ENCODE measurements at places on chromosomes 13 and 19.

DNA sequence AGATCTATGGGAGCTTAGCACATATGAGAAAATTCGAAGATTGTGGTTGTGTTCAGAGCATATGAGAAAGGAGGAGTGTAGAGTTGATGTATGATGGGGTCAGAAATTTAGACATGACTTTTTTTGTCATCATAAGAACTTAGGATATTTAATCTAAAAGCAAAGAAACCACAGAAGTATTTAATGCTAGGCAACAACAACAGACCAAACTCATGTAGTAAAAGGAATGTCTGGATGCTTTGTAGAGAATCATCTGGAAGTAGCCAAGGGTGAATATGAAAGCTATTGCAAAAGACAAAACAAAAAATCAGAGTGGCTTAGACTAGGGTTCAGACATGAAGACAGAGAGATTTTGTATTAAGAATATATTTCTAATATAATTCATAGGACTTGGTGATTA, 190.3 kb downstream of the SLITRK1 start:
- DNase-seq = no peak

GRCh38 chr13:87872813-87873212, 201.6 kb downstream of the SLITRK5 start:
- no peak for DNase-seq

GRCh38 chr13:51551416-51551815, 32.8 kb upstream of the WDFY2 start:
- no peak for DNase-seq

- DNase-seq = no peak
Observed at GRCh38 chr19:51521781-51522180, 9.7 kb downstream of the SIGLEC6 start.

GRCh38 chr19:47063874-47064273, 15.4 kb upstream of the TMEM160 start:
- no peak for DNase-seq

- peak; percentile 16 for DNase-seq
Observed at GRCh38 chr13:46354156-46355087, 32.6 kb downstream of the RUBCNL start.

DNA sequence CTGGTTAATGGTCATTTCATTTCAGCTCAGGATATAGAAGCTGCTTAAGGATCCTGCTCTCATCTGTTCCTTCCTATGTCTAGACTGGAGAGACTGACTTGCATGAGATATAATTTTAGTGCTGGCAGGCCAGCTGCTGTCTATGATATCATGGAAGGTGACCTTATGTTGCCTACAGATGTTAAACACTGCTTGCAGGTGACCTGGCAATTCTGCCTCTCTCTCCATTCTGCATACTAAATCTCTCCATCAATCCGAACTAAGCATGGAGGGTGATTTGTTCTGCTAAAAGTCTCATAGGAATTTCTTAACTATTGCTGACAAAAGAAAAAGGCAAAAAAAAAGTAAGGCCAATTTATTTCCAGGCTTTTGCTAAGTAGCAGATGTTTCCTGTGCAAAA, 81.0 kb downstream of the CCNA1 start:
- no peak for DNase-seq

Data from stimulated activated CD4-positive, alpha-beta T cell treated with anti-CD3 and anti-CD28 coated beads, Interleukin-2, amount 100 ng/mL, for 48 hours (primary cell).